ENCODE measurements at places on chromosomes 4 and X. TPM values are rescaled to one million over a fixed set of nuclear protein-coding genes. Genes with fewer than 3 reads are reported as not detected.

Gene EDNRA
- 0.44 TPM for total RNA-seq

Gene MUC7
- not detected for total RNA-seq

Gene MAOB
- 0.27 TPM for total RNA-seq

Gene TCEAL6
- total RNA-seq = not detected

Gene SERPINA7
- total RNA-seq = not detected

Gene FANCB
- 2.7 TPM for total RNA-seq

Gene FAAH2
- total RNA-seq = not detected

Gene CACNA1F
- not detected for total RNA-seq

Gene LIMCH1
- total RNA-seq = 45.0 TPM

Gene DCAF16
- total RNA-seq = 7.5 TPM

Gene CXCL13
- total RNA-seq = not detected

Gene SMIM10L2A
- total RNA-seq = 0.26 TPM

Gene CXCL3
- total RNA-seq = 6.5 TPM

Gene TMEM185A
- 26.3 TPM for total RNA-seq

Gene KDM5C
- total RNA-seq = 56.9 TPM

Gene TMEM144
- total RNA-seq = 3.1 TPM

Gene SOWAHB
- total RNA-seq = not detected

Gene CLNK
- not detected for total RNA-seq

Gene F9
- not detected for total RNA-seq

Gene P2RY4
- not detected for total RNA-seq

Gene ITGB1BP2
- total RNA-seq = 0.87 TPM

Gene PNMA5
- total RNA-seq = not detected

Gene GUCY1A1
- total RNA-seq = not detected

Data from A549 treated with CpdA at 1 μM for 4 hours (cell line).